ENCODE measurements at places on chromosomes 12 and 14. TPM values are rescaled to one million over a fixed set of nuclear protein-coding genes. Genes with fewer than 3 reads are reported as not detected.

LRRC9 gene
- not detected for total RNA-seq

AMIGO2 gene
- total RNA-seq = 10.0 TPM

SLCO1A2 gene
- total RNA-seq = not detected

RNASE7 gene
- not detected for total RNA-seq

NAV3 gene
- not detected for total RNA-seq

DENND5B gene
- 0.38 TPM for total RNA-seq

MDGA2 gene
- not detected for total RNA-seq

MGAT4C gene
- not detected for total RNA-seq

OR6C75 gene
- not detected for total RNA-seq

PRKAB1 gene
- total RNA-seq = 47.6 TPM
